Stimulated activated CD8-positive, alpha-beta memory T cell treated with anti-CD3 and anti-CD28 coated beads, Interleukin-7, amount 100 ng/mL, for 1 hour (primary cell): ENCODE measurements at places on chromosomes 4 and X.

DNA sequence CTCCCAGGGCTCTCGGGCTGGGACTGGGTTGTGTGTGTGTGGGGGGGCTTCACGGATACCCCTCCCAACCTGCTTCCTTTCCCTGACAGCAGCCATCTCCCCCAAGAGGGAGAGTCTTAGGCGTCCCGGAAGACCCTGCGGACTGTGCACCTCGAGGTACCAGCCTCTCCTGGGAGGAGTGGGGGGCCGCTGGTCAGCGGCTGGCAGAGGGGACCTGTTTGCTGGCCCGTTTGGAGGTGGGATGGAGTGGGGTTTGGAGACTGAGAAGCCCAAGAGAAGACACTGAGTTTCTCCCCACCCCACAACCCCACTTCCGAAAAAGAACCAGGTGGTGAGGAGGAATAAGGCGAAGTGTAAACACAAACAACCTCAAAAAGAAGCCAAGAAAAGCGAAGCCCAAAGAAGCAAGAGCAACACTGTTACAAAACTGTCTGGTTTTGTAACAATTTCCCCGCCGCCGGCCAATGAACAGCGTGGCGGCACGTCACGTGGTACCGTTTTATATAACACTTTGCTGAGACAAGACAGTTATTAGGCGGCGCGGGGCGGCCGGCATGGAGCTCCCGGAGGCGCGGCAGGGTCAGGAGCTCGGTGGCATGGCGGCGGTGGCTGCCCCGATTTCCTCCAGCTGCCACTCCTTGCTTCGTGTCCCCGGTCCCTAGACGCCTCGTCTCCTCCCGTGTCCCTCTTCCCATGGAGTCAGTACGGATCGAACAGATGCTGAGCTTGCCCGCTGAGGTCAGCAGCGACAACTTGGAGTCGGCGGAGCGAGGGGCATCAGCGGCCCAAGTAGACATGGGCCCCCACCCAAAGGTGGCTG is at the start of gene LONRF3:
Gene LONRF3, plus strand, starts transcription at position 531 of the 820 bp plus-strand sequence. Its CDS starts 163 bp downstream, at position 694.
- DNase-seq = peak; percentile 39

- DNase-seq = no peak
These were observed 534.1 kb upstream of the AADAT start for GRCh38 chr4:170623899-170624298.

GRCh38 chr4:30769093-30769492 is 48.9 kb downstream of the PCDH7 start:
- no peak for DNase-seq

DNA sequence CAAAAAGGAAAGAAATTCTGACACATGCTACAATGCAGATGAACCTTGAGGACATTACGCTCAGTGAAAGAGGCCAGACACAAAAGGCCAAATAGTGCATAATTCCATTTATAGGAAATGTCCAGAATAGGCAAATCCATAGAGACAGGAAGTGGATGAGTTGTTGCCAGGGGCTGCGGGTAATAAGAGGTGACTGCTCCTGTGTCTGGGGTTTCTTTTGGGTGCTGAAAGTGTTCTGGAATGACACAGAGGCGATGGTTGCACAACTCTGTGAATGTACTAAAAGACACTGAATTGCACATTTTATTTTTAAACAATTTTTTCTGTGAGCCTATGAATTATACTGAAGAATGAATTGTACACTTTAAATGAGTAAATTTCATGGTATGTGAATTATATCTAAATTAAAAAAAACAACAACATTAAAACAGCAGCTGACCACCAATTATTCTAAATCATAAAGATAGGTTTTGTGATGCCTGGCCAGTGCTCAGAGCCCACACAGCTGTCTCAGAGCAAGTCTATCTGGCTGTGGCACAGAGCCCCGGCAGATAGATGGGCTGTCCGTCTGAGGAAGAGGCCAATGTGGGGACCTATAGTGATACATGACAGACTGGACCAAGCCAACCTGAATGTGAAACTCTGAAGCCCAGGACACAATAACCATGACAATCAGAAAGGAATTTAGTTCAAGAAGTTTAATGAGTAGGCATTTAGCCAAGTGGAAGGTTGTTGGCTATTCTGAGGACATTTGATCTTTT is 23.5 kb upstream of the IRAK1 start:
- DNase-seq = no peak

GRCh38 chr4:39936565-39937418 is 40.9 kb downstream of the PDS5A start:
- DNase-seq = no peak

DNA sequence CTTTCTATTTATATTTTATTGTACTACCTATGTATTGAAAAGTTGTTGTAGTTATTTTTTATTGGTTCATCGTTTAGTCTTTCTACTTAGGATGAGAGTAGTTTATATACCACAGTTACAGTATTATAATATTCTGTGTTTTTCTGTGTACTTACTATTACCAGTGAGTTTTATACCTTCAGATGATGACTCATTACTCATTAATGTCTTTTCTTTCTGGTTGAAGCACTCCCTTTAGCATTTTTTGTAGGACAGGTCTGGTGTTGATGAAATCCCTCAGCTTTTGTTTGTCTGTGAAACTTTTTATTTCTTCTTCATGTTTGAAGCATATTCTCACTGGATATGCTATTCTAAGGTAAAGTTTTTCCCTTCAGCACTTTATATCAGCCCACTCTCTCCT is 7.7 kb downstream of the LUZP4 start:
- DNase-seq = no peak

- DNase-seq = no peak
These were observed 18.7 kb downstream of the RCHY1 start for GRCh38 chr4:75495476-75495875.

GRCh38 chr4:86551387-86551786 is 42.7 kb upstream of the PTPN13 start:
- DNase-seq = no peak

- DNase-seq = no peak
These were observed 178.1 kb upstream of the SMIM31 start for GRCh38 chr4:164575861-164576260.

GRCh38 chrX:1595711-1596060 is 4.3 kb downstream of the AKAP17A start:
- DNase-seq = no peak

- DNase-seq = no peak
These were observed 138.8 kb downstream of the PDLIM5 start for GRCh38 chr4:94590493-94590892.

GRCh38 chrX:24377911-24378468 is 17.6 kb downstream of the SUPT20HL1 start:
- no peak for DNase-seq

- no peak for DNase-seq
These were observed at the start of gene GJB1 for GRCh38 chrX:71222929-71223328. GJB1 (plus strand) TSS chrX:71223224; CDS start chrX:71223708, 484 bp downstream.

DNA sequence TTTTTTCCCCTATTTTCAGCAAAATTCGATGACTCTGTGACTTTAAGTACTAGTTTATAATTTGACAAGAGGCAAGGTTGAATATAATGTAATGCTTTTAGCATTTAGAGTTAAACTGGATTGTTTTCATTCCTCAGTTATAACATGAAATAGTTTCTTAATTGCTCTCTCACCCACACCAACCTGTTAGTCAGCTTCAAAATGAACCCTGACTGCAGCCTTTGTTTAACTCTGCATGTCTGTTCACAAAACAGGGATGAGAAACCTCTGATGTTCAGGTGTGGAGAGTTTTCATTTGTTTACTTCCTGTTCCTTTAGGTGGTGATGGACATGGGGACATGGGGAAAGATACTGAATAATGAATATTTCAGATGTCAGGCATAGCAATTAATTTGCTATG is 49.9 kb upstream of the MND1 start:
- no peak for DNase-seq

GRCh38 chr4:12884846-12885796 is 599.0 kb downstream of the RAB28 start:
- DNase-seq = no peak

- DNase-seq = no peak
These were observed 754.4 kb downstream of the NLGN4X start for GRCh38 chrX:5474282-5474681.

DNA sequence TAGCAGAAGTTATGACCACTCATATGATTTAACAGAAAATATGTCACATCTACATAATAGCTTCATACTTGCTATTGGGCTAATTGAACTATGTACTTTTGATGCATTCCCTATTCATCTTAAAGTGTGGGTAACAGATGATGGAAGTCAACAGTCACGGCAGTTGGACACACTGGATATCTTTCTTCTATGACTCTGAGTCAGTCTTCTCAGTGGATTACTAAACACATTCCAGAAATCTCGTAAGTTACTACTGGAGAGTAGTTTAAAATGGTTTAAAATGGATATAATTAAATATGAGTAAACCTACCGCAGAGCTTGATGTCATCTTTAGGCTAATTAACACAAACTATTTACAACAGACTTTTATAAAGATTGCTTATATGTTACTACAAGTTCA is 30.1 kb upstream of the CFAP299 start:
- no peak for DNase-seq

DNA sequence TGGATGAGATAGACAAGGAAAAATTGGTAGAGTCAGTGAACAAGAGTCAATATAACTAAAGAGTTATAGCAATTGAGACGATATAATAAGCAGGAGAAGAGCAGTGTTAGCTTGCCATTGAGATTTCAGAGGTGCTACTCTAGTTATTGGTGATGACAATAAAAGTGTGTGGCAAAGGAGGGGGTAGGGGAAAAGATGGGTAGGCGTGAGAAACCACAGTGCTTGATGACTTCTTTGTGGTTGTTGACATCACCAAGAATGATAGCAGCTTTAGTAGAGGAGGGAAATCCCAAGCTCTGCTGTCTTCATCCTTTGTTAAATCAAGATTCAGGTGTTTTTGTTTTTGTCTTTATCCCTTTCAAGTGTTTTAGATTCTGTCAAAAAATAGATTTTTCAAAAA is 179.9 kb upstream of the PPP3CA start:
- peak; percentile 25 for DNase-seq

- no peak for DNase-seq
These were observed 15.5 kb downstream of the P2RY8 start for GRCh38 chrX:1521459-1521956.

DNA sequence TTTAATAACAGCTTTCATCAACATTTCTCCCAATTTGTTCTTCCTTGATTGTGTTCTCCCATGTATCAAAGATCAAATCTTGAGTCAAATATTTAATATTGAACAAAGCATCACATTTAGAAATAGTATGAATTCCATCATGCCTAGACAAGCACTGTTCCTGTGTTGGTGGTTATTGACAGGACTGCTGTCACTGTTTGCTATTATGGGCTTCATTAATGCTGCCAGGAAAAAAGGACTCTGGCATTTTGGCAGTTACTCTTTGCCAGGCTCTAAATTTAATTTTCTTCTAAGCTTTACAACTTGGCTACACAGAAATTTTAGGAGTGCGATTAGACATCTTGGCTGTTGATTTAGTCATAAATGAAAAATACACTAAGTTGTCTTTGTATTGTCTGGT is 295.9 kb upstream of the NRK start:
- no peak for DNase-seq

- no peak for DNase-seq
These were observed 306.3 kb upstream of the PPARGC1A start for GRCh38 chr4:24195991-24196736.

GRCh38 chrX:97938706-97939105 is 1055.0 kb downstream of the RPA4 start:
- DNase-seq = no peak

DNA sequence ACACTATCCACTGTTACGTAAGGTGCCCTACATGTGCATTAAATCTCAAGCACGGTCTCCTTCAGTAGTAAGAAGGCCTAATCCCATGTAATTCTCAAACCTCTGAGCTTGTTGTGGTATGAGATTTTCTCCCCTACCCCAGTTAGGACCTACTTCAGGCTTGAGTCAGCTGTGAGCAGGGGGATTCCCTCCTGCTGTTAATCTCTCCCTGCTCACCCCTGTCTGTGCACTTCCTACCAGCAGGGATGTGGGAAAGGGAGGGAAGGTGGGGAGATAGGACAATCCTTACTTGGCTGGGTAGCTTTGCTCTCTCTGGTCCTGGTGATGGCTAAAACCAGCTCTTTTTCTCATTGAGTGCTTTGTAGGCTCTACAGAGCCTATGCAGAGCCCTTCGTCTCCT is 60.8 kb downstream of the PALLD start:
- no peak for DNase-seq

DNA sequence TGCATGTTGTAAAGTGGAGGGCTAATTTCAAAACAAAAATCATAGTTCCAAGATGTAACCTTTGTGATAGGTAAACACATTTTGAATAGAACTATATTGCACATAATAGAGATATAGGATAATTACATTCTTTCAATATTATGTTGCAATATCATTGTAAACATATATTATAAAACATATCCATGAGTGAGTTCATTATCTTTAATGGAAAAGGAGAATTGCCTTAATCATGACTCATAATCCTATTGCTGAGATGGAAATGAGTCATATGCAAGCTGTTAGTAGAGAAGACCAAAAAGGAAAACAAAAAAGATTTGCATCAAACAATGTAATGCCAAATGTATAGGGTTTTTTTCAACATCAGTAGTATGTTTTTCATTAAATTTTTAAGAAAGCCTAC is 73.7 kb upstream of the WDR44 start:
- no peak for DNase-seq

DNA sequence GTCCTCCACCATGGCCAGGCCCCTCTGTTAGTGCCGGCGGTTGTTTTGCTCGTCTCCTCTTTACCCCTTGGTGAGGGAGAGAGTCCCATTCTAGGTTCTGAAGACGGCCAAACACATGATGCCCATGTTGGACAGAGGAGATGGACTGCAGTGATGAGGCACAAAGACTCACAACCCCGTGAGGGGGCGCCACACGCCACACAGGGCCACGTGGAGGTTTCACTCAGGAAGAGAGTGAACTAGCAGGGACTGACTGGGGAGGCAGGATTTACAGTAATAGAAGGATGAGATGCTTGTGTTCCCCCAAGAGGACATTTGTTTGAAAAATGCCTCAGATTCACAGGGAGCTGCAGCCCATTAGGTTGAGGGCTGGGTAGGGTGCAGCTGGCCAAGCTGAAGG is 655.3 kb upstream of the FRG1 start:
- DNase-seq = no peak

GRCh38 chr4:26372525-26373172 is 51.8 kb downstream of the RBPJ start:
- no peak for DNase-seq

- no peak for DNase-seq
These were observed 4.6 kb downstream of the EDA2R start for GRCh38 chrX:66634272-66634671.

DNA sequence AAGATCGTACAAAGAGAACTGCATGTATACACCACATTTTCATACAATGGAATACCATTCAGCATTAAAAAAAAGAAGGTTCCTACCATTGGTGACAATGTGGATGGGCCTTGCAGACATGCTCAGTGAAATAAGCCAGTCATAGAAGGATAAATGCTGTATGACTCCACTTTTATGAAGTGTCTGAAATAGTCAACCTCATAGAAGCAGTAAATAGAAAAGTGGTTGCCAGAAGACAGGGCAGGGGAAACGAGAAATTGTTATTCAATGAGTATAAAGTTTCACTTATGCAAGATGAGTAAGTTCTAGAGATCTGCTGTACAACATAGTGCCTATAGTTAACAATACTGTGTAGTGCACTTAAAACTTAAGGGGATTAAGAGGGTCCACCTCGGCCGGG is 257.5 kb upstream of the FTHL17 start:
- DNase-seq = no peak

- DNase-seq = no peak
These were observed 43.8 kb downstream of the PDS5A start for GRCh38 chr4:39933671-39934590.
